Posterior cingulate gyrus (tissue), 11 donors: ENCODE measurements at places on chromosomes 6 and 20.

DNA sequence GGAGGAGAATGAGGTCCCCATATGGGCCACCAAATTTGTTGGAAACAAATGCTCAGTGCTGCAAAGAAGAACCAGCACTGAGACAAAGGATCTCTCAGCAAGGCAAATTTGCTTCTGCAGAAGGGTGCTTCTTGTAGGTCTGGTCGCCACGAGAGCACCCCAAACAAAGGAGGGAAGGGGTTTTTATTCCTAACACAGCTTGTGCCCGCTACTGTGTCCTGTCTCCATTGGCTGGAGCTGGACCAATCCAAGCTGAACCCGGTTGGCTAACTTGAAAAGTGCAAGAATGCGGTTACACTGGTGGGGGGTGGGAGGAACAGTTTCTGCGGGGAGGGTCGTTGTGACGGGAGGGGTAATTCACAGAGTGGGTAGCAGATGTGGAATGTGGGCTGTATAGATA is 54.1 kb upstream of the TULP1 start:
- no peak for DNase-seq

DNA sequence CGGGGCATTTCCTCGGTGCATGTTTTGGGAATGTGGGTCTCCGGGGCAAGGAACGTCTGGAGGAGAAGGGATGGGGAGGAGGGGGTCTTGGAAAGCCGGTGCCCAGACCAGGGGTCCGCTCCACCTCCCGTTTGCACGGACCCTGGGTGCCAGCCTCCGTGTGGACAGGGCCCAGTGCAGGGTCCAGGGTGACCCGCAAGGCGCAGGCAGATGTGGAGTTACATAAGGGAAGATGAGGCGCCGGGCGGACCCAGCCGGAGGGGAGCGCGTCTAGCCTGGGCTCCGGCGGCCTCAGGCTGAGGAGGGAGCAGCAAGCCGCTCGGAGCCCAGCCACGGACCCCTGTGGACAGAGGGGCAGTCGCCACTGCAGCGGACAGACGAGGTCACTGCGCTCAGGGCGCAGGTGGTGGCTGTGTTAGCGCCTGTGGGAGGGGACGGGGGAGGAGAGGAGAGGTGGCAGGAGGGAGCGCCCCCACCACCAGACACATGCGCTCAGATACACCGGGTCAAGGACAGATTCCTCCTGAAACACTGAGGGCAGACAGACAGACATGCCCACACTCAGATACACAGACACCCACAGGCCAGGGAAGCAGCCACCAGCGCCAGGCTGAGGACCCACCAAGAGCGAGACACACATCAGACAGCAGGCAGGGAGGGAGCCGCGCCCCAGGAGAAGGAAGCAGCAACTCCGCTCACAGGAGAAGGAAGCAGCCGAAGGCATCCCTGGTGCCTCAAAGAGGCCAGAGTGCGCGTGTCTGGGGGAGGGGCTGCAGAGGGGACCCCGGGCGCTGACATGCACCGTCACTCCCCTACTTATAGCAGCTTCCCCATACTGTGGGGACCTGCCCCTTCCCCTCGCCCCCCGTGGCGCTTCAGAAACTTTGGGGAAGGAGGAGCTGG is 839 bp upstream of the HRH3 start:
- DNase-seq, result no peak

DNA sequence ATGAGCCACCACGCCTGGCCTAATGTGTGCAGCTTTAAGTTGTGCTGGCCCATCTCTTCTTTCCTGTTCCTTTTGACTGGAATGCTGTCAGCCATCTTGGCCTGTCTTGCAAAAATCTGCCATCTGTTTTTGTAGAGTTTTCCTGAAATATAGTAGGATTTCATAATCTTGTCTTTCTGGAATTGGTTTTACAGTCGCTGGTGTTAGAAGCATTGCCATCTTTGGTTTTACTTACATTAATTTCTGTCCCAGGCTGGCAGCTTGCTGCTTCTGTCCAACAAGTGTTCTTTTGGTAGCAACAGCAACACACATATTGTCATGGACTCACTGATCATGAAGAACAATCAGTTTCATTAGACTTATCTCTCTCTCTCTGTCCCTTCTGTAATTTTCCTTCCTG is 29.1 kb upstream of the TULP1 start:
- DNase-seq, result no peak

GRCh38 chr6:139881728-139882211 is 507.3 kb upstream of the CITED2 start:
- DNase-seq, result no peak

DNA sequence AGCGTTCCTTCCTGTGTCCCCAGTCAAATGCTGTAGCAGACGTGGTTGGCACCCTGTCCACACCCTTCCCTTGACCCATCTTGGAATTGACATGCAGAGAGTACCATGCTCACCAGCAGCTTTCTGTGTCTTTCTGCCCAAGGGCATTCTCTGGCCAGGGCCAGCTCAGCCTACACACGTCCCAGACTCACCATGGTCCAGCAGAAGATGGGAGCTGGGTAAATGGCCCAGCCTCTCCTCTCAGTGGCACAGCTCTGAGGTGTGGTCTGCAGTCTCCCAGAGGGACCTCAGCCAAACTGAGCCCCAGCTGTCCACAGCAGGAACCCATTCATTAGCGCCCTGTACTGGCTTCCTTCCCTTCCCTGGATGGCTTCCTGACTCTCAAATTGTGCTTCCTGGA is 31.1 kb upstream of the BLCAP start:
- DNase-seq, result no peak

DNA sequence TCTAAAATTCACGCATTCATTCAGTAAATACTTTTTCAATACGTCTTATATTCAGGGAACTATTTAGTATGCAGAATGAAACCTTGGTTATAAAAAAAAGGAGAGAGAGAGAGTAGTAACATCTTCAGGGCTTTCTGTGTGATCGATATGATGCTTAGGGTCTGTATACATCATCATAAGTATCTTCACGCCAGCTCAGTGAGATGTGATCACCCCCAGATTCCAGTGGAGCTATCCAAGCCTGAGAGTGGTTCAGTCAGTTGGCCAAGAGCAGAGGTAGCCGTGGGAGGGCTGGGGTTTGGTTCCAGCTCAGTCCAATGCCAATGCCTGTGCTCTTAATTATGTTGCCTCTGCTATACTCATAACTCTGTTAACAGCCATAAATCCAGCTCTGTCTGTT is 8.6 kb downstream of the CD83 start:
- DNase-seq, result no peak

DNA sequence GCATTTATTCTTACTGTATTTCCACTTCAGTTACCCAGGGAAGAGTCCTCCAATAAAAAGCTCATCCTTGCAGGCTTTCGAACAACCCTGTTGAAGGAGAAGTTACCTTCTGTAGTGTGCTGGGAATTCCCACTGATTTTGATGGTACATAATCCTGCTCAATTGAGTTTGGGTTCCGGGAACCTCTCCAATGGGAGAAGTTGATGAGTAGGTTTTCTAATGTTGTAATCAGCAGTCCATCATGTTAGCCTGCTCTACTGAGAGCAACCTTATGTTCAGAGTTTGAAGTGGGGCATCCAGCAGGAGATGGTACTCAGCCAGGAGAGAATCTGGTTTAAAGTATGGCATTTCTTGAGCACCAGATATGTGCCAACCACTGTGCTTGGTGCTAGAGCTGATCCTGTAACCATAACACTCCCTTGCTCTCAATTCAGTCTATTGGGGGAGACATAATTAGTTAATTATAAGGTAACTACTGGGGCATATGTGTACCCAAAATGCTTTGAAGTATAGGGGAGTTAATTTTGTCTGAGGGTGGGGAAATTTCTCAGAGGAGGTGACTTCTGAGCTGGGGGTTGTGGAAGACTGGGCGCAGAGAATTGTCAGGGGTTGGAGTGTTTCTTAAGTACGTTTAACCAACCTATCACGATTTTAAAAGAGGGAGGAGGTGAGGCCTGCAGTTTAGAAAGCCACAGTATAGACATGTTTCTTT is 2.1 kb downstream of the TOP1 start:
- DNase-seq, result no peak

DNA sequence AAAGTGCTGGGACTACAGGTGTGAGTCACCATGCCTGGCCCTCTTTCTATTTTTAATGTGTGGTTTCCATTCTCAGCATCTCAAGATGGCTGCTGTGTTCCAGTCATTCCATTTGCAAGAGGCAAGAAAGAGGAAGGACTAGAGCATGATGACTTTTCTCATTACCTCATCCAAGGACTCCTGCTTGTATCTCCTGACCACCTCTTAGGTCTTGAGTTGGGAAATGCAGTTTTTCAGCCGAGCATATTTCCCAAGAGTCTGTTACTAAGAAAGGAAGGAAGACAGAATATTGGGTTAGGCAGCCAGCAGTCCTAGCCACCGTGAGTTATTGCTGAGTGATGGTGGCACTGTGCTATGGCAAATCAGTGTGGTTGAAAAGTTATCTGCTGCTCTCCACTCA is 108.4 kb upstream of the INSM1 start:
- no peak for DNase-seq

DNA sequence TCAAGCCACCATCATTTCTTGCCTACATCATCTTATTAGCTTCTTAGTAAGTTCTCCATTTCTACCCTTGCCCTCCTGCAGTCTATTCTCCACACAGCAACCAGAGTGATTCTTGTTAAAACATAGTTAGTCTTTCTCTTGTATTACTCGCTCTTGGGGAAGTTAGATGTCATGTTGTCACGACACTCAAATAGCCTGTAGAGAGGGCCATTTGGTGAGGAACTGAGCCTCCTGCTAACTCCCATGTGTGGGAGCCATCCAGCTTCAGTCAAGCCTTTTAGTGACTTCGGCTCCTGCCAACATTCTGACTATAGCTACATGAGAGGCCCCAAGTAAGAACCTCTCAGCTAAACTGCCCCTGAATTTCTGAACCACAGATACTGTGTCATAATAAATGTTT is 395.4 kb downstream of the CDC5L start:
- DNase-seq, result no peak
